ENCODE measurements at places on chromosomes 2 and 18.

GRCh38 chr2:64327510-64328414, 126.2 kb upstream of the LGALSL start:
- DNase-seq: peak; percentile 29

DNA sequence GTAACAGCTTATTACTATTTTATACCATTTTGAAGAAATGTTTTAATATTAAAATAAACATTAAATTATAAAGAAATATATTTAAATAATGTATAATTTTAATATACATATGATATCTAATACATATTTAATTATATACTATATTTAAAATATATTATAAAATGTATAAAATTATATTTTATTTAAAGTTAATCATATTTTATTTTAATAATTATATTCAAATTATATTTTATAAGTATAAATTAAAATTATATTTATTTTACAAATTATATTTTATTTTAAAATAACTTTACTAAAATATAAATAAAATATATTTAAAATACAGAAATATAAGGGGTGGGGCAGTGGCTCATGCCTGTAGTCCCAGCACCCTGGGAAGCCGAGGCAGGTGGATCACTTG, 2.1 kb downstream of the CRYGD start:
- DNase-seq: no peak

- DNase-seq: no peak
These were observed 133.3 kb downstream of the LCLAT1 start for GRCh38 chr2:30580391-30580790.

DNA sequence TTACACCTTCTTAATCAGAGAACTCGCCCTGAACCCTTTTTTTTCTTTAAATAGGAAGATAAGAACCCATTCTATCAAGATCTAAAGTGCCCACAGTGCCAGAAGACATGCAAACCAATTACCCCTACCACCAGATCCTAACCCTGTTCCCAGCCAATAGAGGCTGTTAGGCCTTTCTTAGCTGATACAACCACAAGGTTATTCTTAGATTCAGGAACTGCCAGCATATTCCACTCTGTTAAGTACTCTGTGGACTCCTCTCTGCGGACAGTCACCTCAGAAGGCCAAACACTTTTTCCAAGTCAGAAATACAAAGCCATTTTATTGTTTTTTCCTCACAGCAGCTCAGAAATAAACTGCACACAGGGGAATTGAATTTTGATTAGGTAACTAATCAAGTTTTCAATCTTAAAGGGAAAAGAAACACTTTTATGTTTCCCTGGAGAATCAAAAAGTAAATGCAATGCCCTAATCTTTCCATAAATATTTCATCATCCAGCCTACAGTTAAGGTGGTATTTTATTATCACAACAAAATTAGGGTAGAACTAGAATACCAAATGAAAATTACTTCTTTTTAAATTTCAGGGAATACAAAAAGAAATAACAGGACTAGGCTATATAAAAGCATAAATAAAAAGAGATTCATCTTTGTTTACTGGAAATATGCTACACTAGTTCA, 111.4 kb downstream of the NBAS start:
- no peak for DNase-seq

DNA sequence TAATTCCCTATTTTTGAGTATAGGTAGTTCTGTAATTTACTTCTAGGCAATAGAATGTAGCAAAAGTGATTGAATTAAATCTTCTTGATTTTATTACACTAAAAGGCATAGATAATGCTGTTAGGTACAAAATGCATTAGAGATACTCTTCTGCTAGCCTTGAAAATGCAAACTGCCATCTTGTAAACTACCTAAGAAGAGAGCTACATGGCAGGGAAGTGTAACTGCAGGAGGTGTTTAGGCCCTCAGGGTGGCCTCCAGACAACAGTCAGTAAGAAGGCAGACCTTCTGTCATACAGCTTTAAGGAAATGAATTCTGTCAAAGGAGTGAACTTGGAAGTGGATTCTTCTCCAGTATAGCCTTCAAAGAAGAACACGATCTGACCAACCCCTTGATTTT, 1396.8 kb upstream of the SLC39A10 start:
- DNase-seq: no peak
